ENCODE measurements at places on chromosomes 2 and 18.

GRCh38 chr2:189648846-189649509, 12.3 kb upstream of the ASNSD1 start:
- DNase-seq = no peak

DNA sequence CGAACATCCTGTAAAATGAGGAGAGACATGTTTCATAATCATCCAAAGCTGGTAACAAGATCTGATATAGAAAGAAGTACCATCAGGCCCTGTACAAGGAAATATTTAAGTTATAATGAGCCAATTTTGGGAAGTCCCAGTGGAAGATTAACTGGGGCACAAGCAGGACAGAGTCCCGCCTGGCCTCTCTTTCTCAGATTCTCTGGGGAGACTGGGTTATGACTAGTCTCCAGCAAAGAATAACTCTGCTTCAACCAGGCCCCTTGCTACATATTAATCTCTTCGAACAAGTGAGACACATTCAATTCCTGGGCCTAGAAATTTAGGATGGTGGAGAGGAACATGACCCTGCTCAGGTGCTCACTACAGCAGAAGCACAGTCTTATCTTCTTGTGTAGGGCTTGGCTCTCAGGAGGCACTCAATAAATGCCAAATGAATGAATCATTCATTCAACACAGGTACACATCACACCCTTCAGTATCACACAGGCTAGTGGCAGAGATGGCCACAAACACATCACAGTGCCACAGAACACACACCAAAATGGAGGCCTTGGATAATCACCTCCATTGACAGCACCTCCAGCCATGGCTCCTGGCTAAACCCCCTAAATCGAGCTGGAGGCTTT, 46.4 kb upstream of the RNF152 start:
- DNase-seq = no peak

- no peak for DNase-seq
Measured at GRCh38 chr2:109395494-109396201, 218.1 kb downstream of the SEPTIN10 start.

- no peak for DNase-seq
Measured at GRCh38 chr2:175890636-175891242, 111.3 kb downstream of the LNPK start.

DNA sequence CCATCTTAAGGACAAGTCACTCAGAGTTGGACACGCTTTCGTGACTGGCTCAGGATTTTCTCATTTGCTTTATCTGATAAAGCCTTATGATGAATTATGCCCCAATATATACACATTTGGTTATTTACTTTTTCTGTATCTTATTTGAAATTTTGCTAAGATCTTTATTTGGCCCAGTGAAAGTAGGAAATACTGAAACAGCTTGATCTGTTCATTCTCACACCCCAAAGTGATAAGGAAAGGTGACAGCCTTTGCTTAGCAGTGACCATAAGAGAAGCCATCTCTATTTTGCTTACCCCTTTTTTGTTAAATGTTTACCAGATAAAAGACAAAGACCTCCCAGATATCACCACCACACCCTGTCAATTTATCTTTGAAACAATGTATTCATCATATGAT, 428.3 kb downstream of the PARD3B start:
- no peak for DNase-seq

DNA sequence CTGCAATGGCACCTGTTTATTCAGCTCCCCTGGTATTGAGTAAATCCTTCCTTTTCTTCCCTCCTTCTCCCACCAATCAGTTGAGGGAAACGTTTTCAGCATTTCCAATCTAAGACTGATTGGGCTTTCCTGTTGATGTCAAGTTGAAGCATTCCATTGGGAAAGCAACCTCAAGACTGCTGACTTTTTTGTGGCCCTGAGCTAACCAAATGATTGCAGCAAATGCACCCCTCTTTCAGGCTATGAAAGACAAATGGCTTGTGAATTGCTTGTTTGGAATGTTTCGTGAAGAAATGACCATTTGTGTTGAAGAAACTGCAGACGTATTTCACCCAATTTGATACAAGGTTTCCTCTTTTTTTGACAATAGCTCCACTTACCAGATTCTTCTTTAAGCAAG, 303.5 kb downstream of the EPHA4 start:
- no peak for DNase-seq

- no peak for DNase-seq
Measured at GRCh38 chr2:173017646-173018420, 57.8 kb upstream of the MAP3K20 start.

DNA sequence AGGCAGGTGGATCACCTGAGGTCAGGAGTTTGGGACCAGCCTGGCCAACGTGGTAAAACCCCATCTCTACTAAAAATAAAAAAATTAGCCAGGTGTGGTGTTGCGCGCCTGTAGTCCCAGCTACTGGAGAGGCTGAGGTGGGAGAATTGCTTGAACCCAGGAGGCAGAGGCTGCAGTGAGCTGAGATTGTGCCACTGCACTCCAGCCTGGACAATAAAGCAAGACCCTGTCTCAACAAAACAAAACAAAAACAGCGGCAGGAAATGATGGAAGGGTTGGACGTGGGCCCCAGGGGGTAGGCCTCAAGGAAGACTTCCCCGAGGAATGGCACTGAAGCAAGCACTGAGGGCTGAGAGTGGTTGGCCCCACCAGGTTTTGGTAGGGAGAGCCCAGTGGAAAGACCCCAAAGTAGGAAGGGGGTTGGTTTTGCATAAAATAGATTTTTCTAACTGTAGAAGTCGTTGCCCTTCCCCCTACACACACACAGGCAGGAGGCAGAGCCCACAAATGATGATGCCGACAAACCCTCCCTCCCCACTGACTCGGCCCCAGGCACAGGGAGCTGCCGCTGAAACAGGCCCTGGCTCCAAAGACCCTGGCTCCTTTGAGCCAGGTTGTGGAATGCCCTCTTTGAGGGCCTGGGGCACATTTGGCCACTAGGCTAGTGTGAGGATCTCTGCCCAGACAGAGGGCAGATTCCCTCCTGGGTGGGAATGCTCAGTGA, 104.8 kb downstream of the CABLES1 start:
- DNase-seq = no peak
